ENCODE measurements at places on chromosomes 2 and 18.

- no peak for DNase-seq
Measured at GRCh38 chr18:12990123-12990475, 1.1 kb upstream of the CEP192 start.

GRCh38 chr2:205782941-205783340 is 100.6 kb downstream of the NRP2 start:
- no peak for DNase-seq

DNA sequence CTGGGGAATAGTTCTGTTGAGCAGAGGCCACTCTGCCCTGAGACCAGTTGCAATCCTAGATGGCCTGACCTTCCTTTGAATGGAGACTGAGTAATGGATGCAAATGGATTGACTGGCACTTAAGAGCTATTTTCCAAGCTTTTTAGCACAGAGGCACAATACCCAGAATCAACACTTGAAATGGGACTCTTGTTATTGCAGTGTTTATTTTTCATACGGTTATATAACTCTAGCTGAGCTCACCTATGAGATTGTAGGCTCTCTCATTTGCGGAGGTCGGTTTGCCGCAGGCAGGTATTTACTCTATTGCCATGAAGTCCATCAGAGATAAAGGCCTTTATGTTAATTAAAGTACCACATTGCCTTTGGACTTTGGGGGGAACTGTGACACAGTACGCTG is 422.3 kb upstream of the CELF4 start:
- DNase-seq: no peak

- no peak for DNase-seq
Measured at GRCh38 chr18:30679285-30679930, 363.1 kb downstream of the DSC3 start.

- DNase-seq: no peak
Measured at GRCh38 chr2:221802089-221802488, 230.0 kb upstream of the EPHA4 start.

DNA sequence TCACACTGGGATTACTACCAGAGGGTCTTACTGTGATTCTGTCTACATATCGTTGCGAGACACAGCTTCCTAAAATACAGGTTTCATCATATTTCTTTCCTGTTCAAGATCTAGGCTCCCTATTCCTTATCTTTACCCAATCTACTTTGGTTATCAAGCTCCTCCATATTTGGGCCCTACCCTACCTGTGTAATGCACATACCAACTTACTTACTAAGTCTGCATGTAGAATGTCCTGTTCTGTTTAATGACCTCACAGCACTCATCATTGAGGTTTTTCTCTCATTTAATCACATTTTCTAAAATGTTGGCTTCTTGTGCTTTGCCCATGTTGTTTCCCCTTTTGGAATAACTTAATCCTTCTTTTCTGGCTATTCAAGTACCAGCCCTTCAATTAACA is 551.1 kb downstream of the ZEB2 start:
- no peak for DNase-seq

GRCh38 chr2:199392363-199392762 is 65.4 kb downstream of the SATB2 start:
- DNase-seq: no peak

DNA sequence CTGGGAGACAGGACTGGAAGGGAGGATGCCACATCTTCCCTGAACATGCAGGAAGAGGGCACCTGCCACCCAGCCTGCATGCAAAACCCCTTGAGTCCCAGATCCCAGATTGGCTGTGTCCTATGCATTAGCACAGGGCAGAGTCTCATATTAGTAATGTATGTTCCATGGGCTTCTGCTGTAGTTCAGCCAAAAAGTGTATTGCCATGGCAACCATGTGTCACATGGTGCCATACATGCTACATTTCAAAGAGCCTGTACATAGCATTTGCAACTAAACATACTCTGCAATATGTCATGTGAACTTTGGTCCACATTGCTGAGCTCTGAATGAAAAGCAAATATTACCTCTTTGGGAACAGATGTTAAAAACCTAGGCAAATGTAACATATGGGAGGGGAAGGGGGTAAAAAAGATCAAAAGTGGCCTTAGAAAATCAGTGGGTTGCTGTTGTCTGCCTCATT is 78.4 kb downstream of the DPP4 start:
- DNase-seq: no peak

- no peak for DNase-seq
Measured at GRCh38 chr18:10518595-10519255, 7.1 kb upstream of the NAPG start.

GRCh38 chr2:5235701-5236100 is 456.5 kb upstream of the SOX11 start:
- DNase-seq: no peak

- DNase-seq: no peak
Measured at GRCh38 chr2:47509250-47509649, 106.3 kb downstream of the MSH2 start.

DNA sequence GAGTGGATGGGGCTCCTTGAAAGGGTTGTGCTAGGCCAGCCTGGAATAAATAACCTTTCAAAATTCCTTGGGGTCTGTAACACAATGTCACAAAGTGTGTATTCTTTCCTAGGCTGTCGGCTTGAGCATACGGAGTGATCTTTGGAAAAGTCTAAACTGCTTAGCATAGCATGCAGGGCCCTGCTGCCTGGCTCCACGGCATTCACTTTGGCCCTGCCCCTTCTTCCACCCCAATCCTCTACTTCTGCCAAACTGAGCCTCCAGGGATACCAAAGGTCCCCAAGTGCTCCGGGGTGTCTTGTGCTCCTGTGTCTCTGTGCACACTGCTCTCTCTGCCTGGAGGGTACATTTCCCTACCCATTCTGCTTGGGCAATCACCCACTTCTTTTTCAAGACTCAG is 196.1 kb downstream of the LTBP1 start:
- no peak for DNase-seq

DNA sequence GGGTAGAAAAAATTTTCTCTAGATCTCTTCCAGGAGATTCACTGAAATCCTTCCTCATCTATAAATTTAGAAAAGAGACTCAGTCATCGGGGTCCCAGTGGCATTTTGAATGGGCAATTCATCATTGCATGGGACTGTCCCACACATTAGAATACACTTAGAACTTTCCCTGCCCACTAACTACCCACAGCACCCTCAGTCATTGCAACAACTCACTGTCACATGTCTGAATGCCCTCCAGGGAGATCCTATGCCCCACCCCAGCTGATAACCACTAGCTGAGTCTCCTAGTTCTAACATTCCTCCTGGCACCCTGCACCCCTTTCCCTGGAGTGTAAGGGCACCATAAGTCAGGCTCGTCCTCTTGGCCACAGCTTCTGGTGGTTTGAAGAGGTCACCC is 89.6 kb downstream of the INSIG2 start:
- no peak for DNase-seq

- no peak for DNase-seq
Measured at GRCh38 chr2:109029490-109030201, 40.6 kb upstream of the EDAR start.
